Activated CD4-positive, alpha-beta T cell treated with anti-CD3 and anti-CD28 coated beads, Interleukin-2, amount 50 U/mL, for 1 hour (primary cell): ENCODE measurements at places on chromosomes 6 and 20.

GRCh38 chr20:3901028-3901705 lies 12.0 kb downstream of the PANK2 start:
- DNase-seq, result no peak

- DNase-seq, result no peak
These were observed 38.8 kb downstream of the HLA-F start for GRCh38 chr6:29762051-29762450.

DNA sequence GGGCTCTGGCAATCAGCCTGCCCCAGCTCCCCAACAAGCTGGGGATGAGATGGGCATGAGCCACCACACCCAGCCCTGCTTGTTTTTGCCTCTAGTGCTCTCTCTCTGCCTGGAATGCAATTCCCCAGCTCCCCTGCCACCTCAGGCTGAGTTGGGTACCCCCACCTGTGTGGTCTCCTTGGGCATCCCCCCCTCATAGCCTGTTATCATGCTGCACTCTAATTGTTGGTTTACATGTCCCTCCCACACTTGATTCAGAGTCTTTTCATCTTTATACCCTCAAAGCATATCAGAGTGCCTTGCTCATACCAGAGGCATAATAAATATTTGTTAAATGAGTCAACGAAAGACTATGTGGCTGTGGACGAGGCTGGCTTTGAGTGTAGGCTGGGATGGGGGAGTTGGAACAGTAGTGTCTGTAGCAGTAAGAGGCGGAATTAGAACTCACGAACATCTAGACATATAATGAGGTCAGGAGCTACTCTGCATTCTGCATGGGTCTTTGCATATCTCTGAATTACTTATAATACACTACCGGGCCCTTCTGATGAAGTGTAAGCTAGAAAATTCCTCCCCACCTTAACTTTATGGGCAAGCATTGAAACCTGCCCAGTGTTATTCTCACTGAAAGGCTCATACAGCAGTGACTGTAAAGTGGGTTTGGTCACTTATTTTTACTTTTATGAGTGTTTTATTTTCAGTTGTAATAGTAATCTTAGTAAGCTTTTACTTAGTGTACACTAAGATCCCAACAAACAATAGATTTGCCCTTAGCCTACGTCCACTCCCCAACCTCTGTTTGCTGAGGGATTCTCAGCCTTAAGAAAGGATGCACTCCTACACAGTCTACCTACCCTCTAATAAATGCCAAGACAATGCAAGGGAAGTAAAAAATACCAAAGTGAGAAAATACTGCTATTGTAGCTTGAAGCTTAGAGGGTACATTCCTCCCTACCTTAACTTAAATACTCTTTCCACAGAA lies 58.7 kb downstream of the EDN1 start:
- DNase-seq, result no peak

DNA sequence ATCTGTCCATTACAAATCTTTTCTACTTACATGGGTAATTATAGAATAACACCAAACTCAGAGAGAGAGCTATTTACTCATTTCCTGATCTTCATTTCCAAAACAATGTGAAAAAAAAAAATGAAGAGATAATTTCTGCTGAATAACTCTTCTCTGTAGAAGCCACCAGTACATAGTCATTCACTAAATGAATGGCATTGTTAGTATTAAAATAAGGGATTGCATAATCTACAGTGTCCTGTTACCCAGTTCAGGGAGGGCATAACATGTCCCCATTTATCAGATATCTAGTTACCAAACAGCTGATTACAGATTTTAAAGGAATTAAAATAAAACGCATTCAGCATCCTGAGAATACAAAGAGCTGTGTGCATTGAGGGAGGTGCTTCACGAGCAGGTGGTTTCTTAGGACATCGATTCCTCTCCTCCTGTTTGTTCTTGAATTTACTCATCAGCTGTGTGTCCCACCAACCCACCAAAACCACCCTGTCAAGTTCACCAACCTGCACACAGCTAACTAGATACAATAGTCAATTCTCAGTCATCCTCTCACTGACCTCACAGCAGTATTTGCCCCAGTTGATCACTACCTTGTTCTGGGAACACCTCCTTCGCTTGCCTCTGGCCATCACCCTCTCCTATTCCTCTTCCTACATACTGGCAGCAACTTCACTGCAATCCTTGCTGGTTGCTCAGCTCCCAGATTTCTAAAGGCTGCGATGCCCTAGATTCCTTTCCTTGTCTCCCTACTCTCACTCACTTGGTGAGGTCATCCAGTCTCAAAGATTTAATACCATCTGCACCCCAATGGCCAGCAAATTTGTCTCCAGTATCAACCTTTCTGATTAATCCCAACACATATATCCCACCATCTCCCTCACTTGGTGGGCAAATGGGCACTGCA lies 18.7 kb downstream of the CNKSR3 start:
- no peak for DNase-seq

GRCh38 chr6:168149015-168149414 lies 70.0 kb upstream of the FRMD1 start:
- DNase-seq, result no peak

GRCh38 chr6:31092769-31093505 lies 19.4 kb downstream of the C6orf15 start:
- DNase-seq, result no peak

GRCh38 chr6:76788155-76788554 lies 675.1 kb downstream of the HTR1B start:
- no peak for DNase-seq

GRCh38 chr6:46026307-46026706 lies 10.6 kb upstream of the CLIC5 start:
- DNase-seq, result no peak

- no peak for DNase-seq
These were observed 43.5 kb upstream of the TINAG start for GRCh38 chr6:54264581-54265272.

GRCh38 chr20:42419814-42420532 lies 769.7 kb downstream of the PTPRT start:
- no peak for DNase-seq

- no peak for DNase-seq
These were observed 378.8 kb downstream of the QKI start for GRCh38 chr6:163793011-163793983.

GRCh38 chr6:75892384-75892783 lies 143.3 kb downstream of the MYO6 start:
- DNase-seq, result no peak

- DNase-seq, result no peak
These were observed 618.7 kb downstream of the PKHD1 start for GRCh38 chr6:51468704-51469103.

DNA sequence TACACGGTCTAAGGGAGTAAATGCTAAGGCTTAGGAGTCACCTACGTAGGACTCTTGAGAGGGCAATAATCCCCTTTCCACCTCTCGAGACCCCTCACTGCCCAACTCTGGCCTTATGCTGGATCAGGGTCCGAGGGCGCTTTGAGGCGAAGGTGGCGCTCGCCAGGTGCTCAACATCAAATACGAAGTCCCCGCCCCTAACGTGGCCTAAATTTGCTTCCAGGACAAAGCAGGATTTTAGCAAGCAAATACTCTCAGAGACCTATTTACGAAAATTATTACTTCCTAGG lies 406 bp upstream of the TRIM26 start:
- DNase-seq, result no peak

DNA sequence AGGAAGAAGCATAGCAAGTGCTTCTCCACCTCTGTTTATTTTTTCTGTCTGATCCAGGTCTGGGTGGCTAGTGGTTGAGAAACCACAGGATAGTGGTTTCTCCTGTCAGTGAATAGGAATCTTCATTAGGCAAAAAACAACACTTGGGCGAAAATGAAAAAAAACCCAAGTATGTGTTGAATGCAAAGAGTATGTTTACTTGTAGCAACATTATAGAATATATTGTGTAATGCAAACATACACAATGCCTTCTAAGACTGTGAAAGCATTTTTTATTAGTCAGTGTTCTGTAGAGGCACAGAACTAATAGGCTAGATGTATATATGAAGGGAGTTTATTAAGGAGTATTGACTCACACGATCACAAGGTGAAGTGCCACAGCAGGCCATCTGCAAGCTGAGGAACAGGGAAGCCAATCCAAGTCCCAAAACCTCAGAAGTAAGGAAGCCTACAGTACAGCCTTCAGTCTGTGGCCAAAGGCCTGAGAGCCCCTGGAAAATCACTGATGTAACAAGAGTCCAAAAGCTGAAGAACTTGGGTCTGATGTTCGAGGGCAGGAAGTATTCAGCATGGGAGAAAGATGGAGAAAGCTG lies 111.1 kb downstream of the UST start:
- no peak for DNase-seq

DNA sequence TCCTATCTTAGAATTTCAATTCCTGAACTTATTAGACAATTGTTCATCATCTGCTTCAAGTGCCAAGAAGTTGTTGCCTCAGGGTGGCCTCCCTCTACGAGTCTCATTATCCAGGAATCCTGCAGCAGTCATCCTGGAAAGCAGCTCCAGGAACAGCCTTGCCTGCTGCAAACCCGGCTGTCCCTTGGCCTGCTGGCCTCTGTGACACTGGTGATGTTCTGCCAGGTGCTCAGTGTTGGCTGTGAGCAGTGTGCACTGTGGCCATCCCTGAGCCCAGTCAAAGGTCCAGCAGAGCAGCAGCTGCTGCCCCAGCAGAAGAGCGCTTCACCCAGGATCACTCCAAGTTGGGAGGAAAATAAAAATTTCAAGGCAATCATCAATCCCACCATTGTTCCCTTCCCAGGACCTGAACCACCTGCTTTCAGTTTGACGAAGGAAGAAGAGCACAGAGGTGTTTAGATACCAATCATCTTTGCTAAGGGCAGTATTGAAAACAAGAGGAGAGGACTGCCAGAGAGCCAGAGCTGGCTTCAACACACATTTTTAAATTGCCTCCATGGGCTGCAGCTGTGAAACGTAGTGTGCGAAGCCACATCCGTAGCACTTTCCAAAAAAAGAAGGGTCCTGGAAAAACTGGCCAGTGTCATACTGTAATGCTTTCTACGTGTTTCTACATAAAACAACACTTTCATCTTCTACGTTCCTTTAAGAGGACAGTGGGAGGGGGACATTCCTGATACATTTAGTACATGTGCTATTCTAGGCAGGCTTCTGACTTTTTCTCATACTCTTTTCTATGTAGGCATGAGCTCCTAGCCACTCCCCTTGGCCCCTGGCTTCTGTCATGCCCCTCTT lies 7.2 kb upstream of the FAM50B start:
- DNase-seq, result no peak

GRCh38 chr20:39888310-39888709 lies 800.7 kb downstream of the MAFB start:
- DNase-seq, result no peak

- DNase-seq, result no peak
These were observed 6.4 kb downstream of the R3HDML start for GRCh38 chr20:44343162-44343675.

DNA sequence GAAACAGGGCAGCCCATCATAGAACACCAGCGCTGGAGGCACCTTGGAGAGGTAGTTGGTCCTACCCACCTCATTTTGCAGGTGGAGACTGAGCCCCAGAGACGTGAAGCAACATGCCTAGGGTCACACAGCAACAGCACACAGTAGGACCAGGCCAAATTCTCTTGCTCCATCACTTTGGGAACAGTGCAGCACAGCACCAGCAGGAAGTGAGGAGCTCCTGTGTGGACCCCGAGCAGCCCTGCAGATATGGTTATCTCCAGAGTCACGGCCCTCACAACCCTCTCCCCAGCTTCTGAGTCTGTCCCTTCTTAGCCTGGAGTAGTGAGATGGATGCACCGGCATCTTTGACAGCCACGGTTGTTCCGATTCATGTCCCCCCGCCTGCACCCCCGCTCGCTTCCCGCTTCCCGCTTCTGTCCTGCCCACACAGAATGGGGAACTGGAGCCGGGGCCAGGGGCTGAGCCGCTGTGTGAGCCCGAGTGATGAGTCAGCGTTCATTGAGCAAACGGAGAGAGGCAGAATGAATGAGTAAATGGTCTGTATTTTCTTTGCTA lies 72.6 kb upstream of the DUSP22 start:
- DNase-seq, result no peak

GRCh38 chr6:87944541-87944954 lies 103.1 kb upstream of the SPACA1 start:
- DNase-seq, result no peak

GRCh38 chr6:145814035-145814500 lies 527 bp downstream of the FBXO30 start:
- peak; percentile 2 for DNase-seq

- DNase-seq, result no peak
These were observed 396.6 kb upstream of the GJE1 start for GRCh38 chr6:141736104-141736503.
